Frontal cortex (tissue), 4 donors: ENCODE measurements at places on chromosomes 13 and 19. TPM values are rescaled to one million over a fixed set of nuclear protein-coding genes. Genes with fewer than 3 reads are reported as not detected.

Gene LAIR1
- 1.6 TPM for total RNA-seq

Gene ZNF211
- total RNA-seq, result 27.3 TPM

Gene TMEM59L
- 34.2 TPM for total RNA-seq

Gene ZSWIM9
- 2.0 TPM for total RNA-seq

Gene MAP4K1
- total RNA-seq, result 1.2 TPM

Gene CEACAM3
- not detected for total RNA-seq

Gene CCNA1
- total RNA-seq, result 10.2 TPM

Gene KLK12
- not detected for total RNA-seq

Gene NDUFA13
- total RNA-seq, result 86.8 TPM

Gene ZNF615
- 26.5 TPM for total RNA-seq

Gene CEACAM4
- total RNA-seq, result not detected

Gene ZNF77
- 6.9 TPM for total RNA-seq

Gene C3
- total RNA-seq, result 11.4 TPM

Gene POU2F2
- 2.9 TPM for total RNA-seq

Gene SIAH3
- total RNA-seq, result 8.2 TPM

Gene ZIC2
- total RNA-seq, result 2.4 TPM

GRCh38 chr13:40648040-40648439 lies 18.4 kb downstream of the FOXO1 start:
- DNase-seq, result no peak

- DNase-seq, result no peak
Measured at GRCh38 chr13:42812316-42812715, 30.9 kb downstream of the FAM216B start.

DNA sequence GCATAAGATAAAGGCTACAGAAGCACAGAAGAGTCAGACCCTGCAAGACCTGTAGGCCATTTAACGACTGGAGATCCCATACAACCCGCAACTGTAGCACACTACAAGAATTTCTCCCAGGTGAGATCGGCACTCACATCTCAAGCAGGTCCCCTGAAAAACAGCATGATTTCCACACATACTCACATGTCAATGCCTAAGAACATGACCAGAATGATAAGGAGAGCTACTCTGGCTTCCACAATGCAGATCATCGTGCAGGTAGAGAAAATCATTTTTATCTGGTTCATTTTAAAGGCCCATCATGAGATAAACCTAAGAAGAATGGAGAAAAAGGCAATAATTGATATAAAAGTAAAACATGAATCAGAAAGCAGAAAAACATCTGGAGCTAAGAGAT lies 17.5 kb upstream of the PEG3 start:
- no peak for DNase-seq

DNA sequence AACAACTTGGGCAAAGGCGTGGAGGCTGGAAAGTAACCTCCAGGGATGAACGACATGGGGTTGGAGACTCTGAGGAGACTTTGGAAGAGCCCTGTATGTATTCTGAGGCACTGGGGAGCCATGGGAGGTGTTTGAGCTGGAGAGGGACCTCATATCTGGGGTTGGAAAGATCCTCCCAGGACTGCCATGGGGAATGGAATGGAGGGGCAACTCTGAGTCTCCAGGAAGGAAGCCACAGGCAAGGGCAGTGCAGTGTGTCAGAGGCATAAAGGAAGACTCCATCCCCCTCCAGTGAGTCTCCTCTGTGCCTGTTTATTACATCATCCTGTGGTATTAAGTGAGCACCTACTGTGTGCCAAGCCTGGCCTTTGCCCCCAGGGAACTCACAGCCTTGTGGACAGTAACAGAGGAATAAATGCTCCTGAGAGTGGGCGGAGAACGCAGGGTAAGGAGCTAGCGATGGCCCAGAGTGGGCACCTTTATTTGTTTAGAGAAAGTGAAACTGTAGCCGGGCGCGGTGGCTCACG lies 7.7 kb downstream of the PEAK3 start:
- no peak for DNase-seq

GRCh38 chr13:113066746-113067145 lies 38.8 kb upstream of the F7 start:
- no peak for DNase-seq

- no peak for DNase-seq
Measured at GRCh38 chr13:46057256-46058015, 4.9 kb upstream of the ZC3H13 start.

- no peak for DNase-seq
Measured at GRCh38 chr19:19487077-19487949, 28.0 kb downstream of the TSSK6 start.

DNA sequence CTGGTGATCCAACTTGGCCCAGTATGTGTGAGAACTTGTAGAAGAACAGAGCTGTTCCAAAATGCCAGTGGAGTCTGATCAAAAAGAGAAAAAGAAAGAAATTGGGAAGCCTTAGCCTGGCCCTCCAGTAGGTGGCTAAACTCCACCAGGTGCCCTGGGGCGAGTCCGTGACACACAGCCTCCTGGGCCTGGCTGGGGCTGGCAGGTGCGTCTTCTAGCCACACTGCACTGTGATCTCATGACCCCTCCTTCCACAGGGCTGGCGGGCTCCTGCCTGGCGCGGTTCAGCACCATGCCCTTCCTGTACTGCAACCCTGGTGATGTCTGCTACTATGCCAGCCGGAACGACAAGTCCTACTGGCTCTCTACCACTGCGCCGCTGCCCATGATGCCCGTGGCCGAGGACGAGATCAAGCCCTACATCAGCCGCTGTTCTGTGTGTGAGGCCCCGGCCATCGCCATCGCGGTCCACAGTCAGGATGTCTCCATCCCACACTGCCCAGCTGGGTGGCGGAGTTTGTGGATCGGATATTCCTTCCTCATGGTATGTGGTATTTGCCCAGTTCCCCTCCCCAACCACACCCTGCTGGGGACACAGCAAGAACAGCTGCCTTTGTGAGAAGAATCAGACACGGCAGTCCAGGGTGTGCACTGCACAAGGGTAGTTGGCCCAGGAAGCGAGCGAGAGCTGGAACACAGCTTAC lies 53.7 kb downstream of the RAB20 start:
- DNase-seq, result no peak

DNA sequence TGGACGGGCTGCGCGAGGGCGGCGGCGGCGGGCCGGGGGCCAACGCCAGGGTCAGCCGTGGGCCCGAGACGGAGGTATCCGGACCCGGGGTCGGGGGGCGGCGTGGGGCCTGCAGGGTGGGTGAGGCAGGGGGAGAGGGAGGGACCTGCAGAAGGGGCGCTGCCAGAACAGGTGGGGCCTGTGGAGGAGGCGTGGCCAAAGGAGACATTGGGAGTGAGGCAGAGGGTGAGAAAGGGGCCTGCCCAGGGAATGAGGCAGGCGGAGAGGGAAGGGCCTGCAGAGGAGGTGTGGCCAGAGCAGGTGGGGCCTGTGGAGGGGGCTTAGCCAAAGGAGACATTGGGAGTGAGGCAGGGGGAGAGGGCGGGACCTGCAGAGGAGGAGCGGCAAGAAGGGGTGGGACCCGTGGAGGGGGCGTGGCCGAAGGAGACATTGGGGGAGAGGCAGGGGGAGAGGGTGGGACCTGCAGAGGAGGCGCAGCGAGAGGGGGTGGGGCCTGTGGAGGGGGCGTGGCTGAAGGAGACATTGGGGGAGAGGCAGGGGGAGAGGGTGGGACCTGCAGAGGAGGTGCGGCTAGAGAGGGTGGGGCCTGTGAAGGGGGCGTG lies 4.2 kb downstream of the PRR36 start:
- no peak for DNase-seq

GRCh38 chr13:28117689-28118377 lies 17.5 kb upstream of the FLT3 start:
- no peak for DNase-seq

DNA sequence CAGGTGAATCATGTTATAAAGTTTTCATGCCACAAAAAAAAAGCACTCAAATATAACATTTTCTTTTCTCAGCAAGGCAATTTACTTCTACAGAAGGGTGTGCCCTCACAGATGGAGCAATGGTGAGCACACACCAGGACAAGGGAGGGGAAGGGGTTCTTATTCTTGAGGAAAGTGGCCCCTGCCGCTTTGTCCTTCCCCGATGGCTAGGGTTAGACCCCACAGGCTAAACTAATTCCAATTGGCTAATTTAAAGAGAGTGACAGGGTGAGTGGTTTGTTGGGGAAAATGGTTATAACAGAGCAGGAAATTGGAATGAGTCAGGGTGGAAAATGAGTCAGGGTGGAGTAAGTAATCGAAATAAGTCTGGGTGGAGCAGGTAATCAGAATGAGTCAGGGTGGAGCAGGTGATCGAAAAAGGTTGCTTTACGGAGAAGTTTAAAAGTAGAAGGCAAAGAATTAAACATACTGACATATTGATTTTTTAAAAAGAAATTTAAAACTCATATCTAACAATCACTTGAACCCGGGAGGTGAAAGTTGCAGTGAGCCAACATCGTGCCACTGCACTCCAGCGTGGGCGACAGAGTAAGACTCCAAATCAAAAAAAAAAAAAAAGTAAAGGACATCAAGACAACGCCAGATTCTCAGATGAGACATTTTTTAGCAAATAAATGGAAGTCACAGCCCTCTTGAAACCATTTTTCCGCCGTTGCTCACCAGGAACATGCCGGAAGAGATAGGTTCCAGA lies 813 bp downstream of the ZNF562 start:
- DNase-seq, result no peak

DNA sequence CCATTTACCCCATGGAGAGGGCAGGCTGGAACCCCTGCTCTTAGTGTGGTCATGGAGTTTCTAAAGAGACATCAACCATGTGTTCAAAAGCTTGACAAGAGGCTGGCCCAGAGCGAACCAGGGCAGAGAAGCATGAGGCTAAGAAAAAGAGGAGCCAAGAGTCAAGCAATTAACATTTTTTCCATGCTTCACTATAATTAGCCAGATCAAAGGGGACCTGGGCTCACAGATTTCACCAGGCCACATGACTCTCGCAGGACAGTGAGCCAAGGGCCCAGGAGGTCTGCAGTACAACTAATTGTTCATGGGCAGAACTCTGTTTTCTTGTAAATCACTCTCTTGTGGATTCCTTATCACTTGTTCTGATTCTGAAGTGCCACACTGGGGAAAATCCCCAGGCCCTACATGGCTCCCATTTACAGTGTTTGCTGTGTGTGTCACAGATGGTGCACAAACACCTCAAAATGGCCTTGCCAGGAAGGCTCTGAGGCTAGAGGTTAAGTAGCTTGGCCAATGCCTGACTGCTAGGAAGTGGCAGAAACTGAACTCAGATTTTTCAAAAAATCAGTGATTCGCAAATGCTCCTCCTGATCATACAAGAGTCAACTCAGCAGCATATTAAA lies 101.2 kb downstream of the LHFPL6 start:
- no peak for DNase-seq

- DNase-seq, result no peak
Measured at GRCh38 chr19:23946569-23946968, 31.9 kb downstream of the ZNF726 start.

DNA sequence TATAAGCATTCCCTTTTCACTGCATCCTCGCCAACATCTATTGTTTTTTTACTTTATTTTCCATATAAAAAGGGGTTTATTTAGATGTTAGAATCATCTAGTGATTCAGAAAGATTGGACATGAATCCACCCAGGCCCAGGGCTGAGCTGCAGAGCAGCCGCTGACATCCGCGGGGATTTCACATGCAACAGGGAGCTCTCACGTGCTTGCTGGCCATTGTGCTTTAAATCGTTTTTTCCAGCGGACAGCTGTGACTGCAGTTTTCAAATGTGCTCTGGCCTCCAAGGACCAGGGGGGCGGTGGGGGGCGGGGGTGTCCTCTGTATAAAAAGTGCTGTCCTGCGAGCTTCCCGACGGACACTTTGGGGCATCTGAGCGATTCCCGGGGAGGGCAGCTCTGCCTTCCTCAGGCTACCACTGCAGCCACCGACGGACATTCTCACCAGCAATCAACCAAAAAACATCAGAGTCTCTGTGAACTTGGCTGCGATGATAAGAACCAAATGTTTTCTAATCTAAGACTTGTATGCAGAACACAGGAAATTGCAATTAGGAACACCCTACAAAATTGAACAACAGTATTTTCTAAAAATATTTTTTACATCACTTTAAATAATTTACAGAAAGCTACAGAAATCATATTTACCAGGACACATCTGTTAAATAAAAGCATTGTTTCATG lies 12.6 kb downstream of the RB1 start:
- DNase-seq, result no peak

GRCh38 chr13:96741779-96742178 lies 252.5 kb downstream of the OXGR1 start:
- DNase-seq, result no peak

DNA sequence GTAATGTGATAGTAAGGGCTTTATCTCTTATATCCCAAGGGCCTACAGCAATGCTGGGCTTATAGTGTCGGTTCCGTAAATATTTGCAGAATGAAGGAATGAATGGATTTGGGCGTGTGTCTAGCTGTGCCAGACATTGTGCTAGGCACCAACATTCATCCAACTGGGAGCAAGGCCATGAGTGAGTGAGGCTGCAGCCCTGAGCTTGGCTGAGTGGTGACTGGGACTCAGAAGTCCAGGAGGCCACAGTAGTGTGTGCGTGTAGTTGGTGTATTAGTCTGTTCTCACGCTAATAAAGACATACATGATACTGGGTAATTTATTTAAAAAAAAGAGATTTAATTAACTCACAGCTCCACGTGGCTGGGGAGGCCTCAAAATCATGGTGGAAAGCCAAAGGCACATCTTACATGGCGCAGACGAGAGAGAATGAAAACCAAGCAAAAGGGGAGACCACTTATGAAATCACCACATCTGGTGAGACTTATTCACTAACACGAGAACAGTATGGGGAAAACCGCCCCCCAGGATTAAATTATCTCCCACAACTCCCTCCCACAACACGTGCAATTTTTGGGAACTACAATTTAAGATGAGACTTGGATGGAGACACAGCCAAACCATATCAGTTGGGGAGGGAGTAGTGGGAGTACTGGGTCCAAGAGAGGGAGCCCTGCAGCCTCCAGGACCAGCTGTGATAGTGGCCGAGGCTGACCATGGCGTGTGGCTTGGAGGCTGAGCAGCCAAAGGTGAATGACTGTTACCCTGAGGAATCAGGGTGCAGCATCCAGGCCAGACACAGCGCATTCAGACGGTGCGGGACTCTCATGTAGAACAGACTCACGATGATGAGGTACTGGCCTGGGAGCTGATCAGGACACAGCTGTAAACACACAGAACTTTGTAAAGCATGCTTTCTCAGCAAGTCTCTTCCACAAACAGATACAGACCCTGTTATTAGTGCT lies 104.6 kb downstream of the TEX26 start:
- DNase-seq, result no peak

DNA sequence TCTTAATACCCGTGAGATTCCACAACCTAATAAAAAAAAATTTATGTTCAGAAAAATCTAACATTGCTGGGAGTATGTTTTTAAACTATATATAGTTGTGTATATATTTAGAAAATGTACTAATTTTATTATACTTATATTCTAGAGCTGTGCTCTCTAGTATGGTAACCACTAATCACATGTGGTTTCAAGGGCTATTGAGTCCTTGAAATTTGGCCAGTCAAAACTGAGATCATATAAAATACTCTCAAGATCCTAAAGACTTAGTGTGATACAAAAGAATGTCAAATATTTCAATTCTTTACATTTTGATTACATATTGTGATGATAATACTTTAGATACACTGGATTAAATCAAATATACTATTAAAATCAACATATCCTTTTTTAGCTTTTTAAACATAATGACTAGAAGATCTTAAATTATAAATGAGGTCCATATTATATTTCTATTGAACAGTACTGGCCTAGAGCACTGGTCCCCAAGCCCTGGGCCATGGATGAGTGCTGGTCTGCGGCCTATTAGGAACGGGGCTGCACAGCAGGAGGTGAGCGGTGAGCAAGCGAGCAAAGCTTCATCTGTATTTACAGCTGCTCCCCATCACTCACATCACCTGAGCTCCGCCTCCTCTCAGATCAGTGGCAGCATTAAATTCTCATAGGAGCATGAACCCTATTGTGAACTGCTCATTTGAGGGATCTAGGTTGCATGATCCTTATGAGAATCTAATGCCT lies 176.5 kb upstream of the NBEA start:
- no peak for DNase-seq

- DNase-seq, result no peak
Measured at GRCh38 chr13:30392681-30393045, 29.6 kb upstream of the UBE2L5 start.
